ENCODE measurements at places on chromosomes 3 and 15.

DNA sequence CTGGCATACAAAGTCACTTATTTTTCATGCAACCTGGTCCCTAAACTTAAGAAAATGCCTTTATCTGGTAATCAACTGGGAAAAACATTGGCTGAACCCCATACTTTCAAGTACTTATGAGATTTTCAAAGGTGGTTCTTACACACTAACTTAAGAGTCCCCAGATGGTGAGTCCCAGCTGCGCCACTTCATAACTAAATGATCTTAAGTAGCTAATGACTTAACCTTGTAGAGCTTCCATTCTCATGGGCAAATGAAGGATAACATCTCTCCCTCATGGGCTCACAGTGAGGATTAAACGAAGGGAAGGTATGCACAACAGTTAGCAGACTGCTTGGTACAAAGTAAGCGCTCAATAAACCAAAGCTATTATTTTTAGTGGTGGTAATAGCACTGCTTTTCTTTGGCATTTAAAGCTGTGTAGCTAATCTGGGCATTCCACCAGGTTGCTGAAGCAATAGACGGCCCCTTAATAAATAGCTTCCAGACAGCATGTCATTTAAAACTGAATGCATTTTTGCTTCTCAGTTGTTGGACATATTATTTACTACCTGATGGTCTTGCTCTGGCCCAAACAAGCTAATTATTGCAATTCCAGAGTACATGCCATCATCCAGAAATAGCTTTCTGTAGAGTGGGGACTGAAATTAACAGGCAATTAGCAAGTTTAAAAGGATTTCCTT, 55.4 kb downstream of the LIPC start:
- DNase-seq: peak; percentile 75

DNA sequence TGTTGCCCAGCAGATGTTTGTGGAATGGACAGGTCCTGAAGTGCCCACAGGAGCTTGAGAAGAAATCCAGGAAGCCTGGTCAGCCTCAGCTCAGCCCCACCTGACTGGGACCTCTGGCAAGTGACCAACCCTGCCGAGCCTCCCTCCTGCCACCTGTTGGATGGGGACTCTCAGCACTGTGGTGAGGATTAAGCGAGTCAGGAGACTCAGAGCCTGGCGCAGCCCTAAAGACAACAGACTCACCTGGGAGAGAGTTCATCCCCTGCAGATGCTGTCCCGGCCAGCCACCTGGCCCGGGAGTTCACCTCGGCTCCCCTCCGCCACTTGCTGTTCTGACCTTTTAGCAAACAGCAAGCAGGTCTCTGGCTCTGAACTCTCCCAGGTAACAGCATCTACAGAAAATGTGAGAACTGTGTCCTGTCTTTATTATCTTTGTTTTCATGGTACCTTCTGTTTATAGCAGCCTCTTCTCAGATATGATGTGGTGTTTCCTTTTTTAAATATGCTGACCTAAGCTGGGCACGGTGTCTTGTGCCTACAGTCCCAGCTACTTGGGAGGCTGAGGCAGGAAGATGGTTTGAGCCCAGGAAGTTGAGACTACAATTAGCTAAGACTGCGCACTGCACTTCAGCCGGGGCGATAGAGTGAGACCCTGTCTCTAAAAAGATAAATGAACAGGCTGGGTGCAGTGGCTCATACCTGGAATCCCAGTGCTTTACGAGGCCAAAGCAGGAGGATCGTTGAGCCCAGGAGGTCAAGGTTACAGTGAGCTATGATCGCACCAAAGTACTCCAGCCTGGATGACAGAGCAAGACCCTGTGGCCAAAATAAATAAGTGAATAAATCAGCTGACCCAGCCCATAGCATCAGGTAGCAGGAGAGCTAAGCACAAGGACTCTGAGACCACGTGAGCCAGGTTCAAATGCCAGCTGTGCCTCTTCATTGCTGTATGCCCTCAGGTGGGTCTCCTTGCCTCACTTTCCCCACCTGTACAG, 32.4 kb upstream of the SLC6A6 start:
- no peak for DNase-seq

- DNase-seq: peak; percentile 31
Observed at GRCh38 chr3:63940389-63940757, 28.2 kb upstream of the SCAANT1 start.

- no peak for DNase-seq
Observed at GRCh38 chr3:63595221-63595620, 57.3 kb upstream of the SNTN start.

GRCh38 chr3:122568755-122569154, 4.6 kb downstream of the DTX3L start:
- no peak for DNase-seq

DNA sequence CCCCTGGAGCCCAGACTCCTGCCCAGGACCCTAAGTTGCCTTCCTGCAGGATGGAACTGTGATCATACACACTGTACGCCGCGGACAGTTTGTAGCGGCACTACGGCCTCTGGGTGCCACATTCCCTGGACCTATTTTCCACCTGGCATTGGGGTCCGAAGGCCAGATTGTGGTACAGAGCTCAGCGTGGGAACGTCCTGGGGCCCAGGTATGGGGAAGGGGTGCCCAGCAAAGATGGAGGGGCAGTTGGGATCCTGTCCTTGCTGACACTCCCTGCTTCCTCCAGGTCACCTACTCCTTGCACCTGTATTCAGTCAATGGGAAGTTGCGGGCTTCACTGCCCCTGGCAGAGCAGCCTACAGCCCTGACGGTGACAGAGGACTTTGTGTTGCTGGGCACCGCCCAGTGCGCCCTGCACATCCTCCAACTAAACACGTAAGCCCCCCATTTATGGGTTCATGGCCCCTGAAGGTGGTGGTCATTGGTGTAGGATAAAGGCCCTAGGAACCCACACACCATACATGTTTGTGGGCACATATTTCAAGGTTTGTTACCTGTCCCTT, 28.8 kb downstream of the NBEAL2 start:
- DNase-seq: no peak

- no peak for DNase-seq
Observed at GRCh38 chr3:101548527-101549105, 13.1 kb upstream of the TRMT10C start.

DNA sequence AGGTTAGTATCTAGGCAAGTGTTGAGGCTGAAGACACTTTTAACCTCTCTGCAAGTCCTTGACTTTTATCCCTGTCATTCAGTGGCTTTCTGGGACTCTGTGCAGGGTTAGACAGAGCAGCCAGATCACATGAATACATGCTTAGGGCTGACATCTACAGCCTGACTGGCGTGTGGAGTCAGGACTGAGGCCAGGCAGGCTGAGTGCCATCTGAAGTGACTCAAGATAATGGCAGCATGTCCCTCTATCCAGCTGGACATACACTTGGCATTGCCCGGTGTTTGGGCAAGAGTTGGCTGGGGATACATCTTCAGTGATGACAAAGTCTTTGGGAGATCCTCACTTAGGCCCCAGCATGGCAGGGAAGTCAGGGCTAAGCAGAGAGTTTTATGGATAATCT, 22.4 kb downstream of the DUOX2 start:
- no peak for DNase-seq

- DNase-seq: no peak
Observed at GRCh38 chr3:117417411-117417810, 707.8 kb downstream of the TUSC7 start.

GRCh38 chr3:31035681-31036080, 141.2 kb upstream of the GADL1 start:
- no peak for DNase-seq

DNA sequence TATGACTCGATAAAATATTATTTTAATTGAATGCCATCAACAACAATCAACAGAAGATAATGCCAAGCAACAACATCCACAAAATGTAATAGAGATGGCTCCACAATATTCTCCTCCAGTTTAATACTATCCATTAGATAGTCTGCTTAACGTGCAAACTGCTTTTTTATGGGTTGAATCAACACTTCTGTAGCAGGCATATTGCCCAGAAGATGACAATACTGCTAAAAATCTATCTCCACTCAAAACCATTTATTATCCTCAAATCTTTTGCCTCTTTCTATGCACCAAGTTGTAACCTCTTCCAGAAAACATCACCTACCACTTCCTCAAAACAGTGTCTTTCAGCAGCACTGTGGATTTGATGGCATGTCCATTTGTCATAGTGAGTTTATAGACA, 295.7 kb upstream of the LMCD1 start:
- no peak for DNase-seq

- DNase-seq: no peak
Observed at GRCh38 chr3:14785207-14786155, 33.3 kb upstream of the FGD5 start.

DNA sequence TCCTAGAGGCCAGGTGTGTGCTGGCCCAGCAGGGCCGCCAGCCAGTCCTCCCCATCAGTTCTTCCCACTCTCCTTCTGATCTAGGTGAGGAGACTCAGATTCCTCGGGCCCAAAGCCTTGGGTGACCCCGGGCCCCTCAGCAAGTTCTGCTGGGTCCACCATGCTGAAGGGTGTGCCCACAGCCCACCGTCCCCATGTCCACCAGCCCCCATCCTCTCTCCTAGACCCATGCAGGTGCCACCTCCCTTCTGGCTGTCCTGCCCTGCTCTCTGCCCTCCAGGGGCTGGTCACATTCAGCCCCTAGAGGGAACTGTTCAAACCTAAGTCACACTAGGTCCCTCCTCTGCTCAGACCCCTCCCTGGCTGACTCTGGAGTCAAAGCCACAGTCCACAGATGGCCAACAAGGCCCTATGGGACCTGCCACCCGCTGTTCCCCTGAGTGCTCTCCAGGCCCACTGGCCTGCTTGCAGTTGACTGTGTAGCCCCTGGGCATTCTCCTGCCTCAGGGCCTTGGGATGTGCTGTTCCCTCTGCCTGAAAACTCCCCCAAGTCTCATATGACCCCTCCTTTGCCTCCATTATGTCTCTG, 878 bp upstream of the TLR9 start:
- no peak for DNase-seq

DNA sequence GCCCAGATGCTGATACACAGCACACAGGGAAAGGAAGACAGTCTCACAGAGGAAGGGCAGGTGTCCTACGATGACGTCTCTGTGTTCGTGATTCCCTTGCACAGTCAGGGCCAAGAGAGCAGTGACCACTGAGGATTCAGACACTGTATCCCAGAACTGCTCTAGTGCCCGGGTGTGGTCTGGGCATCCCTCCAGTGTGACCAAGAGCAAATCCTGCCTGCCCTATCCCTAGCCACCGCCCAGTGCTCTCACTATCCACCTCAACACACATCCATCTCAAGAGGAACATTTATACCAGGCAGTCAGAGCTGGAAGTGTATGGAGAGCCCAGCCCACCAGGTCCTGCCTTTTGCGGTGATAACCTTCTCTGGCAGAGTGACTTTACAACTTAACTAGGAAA, 4.1 kb downstream of the PPM1M start:
- DNase-seq: no peak

DNA sequence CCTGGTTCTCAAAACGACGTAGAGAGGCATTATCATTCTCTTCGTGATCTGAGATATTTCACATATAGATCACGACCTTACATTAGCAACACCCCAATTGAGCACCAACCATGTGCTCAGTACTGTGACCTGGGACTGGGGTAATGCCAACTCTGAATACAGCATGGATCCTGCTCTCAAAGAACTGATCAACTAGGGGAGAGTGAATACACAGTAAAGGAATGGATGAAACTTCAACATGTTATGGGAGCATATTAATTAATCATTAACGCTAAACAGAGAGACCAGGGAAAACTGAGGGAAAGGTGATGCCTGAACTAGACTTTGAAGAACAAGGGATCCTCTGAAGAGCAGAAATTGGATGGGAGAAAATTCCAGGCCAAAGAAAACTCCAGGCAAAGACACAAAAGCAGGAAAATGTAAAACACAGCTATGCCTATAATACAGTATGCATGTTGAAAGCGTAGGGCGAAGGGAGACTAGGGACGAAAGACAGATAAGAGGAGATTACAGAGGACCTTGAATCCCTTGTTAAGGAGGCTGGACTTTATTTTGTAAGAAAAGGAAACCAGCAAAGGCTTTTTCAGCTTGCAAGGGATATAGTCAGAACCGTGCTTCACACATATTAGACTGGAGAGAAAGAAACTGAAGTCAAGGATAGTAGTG, 105.7 kb downstream of the ANO10 start:
- DNase-seq: no peak

DNA sequence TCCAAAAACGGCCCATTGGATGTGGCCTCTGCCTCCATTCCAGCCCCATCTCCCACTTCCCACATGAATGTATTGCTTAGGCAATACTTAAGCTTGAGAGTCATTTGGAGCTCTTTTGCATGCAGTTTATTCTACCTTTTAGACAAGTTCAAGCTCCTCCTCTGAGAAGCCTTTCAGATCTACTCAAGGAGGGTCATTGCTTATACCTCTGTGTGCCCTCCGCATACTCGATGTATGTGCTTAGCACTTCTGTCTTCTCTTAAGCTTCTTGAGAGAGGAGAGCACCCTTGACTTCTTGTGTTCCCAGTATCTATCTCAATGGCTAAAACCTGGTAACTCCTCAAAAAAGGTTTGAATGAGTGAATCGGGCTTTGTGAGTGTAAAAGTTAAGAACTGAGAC, 6.6 kb upstream of the UBE3A start:
- no peak for DNase-seq

DNA sequence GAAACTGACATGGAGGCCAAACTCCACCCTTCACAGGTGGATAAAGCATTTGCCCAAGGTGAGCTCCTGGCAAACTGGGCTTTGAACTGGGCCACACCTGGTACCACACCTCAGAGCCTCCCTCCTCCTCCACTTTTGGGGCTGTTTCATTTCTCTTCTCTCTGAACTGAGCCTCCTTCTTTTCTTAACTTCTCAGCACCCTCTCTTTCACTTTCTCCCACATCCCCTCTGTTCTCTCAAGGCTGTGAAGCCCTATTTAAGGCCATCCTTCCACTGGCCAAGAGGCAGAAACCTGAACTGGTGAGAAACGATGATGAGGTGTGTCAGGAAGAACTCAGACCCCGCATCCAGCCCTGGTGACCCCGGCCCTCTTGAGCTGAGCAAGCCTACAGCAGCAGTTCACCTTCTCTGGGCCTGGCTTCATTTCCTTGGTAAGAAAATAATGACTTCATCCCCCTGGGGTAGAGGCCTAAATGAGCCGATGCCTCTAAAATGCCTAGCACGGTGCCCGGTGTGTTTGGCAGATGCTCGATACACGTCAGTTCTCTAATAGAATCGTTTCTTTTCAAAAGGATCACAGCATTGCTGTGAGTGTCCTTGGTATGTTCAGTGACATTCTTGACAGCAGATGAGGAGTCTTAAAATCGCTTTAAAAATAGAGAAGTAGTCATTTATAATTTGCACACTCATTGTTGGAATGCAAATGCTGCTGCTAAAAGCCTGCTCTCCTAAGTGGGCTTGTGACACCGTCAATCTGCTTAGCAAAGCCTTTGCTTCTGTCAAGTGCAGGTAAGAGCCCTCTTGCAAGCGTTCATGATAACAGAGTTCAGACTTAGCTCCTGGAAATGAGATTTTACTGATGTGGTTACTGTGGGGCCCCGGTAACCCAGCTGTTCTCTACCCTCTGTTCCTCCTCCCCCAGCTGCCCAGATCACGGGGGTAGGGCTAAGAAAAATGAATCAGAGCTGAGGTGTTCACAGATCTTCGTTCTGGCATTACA, 97.7 kb upstream of the ATP2B2 start:
- no peak for DNase-seq

GRCh38 chr3:183050706-183051105, 48.6 kb downstream of the MCCC1 start:
- no peak for DNase-seq

- no peak for DNase-seq
Observed at GRCh38 chr3:45868213-45868612, 18.1 kb upstream of the CCR9 start.

Data from trophoblast cell (in vitro differentiated cells and primary cell).